Stromal cell of bone marrow (primary cell): ENCODE measurements at places on chromosomes 4 and X.

- DNase-seq: no peak
Observed at GRCh38 chr4:148061141-148061481, 329.2 kb downstream of the ARHGAP10 start.

DNA sequence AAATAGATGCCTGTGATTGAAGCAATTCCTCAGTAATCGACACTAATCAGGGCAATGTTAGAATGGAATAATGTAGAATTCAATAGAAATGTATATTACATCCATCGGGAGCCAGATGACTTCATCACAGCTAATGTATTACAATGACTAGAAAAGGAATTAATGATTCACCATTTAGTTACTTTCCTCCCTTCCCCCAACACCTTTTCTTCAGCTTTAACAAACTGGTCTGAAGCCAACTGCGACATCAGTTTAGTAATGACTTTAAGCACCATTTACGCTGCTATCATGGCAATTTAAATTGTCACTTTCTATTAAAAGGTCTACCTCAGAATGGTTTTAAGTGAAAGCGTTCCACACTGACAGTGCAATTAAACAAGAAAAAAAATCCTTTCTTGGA lies 45.1 kb downstream of the SUPT20HL2 start:
- DNase-seq: no peak

DNA sequence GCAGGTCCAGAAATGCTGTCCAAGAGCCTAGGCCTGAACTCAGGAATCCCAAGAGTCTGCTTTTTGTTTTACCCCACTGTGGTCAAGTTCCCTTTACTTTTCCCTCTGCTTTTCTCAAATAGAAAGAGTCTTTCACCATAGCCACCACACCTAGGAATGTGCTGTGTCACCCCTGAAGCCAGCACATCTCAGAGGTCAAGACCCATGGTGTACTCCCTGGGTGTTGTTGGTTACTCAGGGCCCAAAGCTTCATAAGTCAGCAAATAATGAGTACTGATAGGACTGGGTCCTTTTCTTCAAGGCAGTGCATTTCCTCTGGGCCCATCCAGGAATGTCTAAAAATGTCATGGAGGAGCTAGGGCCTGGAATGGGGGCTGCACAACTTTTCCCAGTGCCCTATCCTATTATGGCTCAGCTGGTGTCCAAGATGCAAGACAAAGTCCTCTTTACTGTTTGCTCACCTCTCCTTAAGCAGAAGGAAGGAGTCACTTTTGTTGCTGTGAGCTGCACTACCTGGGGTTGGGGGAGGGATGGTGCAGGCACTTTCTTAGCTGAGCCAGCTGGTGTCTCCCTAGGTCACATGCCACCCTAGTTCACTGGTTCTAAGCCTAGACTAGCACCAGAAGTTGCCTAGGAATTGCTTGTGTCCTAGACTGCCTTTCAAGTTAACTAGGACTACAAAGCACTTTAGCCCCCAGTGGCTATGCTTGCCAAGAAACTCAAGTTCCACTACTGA lies 62.4 kb upstream of the RXFP1 start:
- DNase-seq: no peak

DNA sequence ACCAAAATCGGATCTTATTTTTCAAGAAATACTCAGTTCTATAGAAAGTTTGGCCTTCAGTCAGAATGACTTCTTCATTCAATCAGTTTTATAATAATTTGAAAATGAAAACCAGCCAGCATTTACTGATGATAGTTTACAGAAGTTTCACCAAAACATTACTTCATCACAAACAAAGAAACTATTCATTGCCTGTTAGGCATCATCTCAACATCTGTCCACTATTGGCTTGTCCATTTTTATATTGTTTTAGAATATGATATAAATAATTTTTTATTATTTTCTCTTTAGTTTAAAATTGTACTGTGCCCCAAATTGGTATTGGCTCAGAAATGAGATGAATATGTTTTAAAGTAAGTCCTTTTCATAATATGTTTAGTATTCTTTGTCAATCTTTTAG lies 38.4 kb downstream of the FAT4 start:
- no peak for DNase-seq

GRCh38 chr4:165709973-165710526 lies 163.0 kb upstream of the TLL1 start:
- DNase-seq: no peak

GRCh38 chrX:11461201-11462001 lies 168.2 kb downstream of the AMELX start:
- DNase-seq: no peak

- DNase-seq: no peak
Observed at GRCh38 chr4:107993969-107994368, 4.3 kb downstream of the HADH start.

- no peak for DNase-seq
Observed at GRCh38 chr4:138329506-138330070, 87.4 kb upstream of the SLC7A11 start.

DNA sequence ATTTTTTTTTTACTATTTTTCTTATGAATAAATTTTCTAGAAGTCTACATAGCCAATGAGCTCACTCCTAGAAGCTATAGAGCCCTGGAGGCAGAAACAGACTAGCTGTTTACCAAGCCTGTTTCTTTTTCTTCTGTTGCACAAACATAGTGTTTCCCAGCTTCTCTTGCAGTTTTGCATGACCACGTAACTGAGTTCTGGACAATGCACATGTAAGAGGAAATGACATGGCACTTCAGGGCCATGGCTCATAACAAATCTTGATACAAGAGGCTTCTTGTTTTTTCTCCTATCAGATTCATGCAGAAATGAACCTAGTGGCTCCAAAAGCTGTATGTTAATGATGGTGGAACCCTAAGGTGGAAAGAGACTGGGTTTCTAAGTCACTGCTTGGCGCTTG lies 127.4 kb downstream of the ZNF330 start:
- DNase-seq: no peak

DNA sequence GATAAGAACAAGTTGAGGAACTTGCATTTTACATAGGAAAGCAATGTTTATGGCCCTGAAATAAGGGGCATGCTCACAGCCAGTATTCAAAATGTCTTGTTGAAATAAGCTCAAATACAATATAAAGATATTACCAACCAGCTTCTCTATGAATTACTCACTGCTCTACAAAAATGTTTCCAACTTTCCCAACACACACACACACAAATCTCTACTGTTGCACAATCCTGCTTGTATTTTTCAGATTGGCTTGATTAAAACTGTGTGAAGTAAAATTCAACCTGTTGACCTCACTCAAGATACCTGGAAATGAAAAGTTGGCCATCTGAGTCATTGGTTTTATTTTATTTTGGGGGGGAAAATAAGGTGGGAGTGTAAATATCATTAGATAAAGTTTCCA lies 128.6 kb downstream of the CHIC2 start:
- peak; percentile 51 for DNase-seq

GRCh38 chr4:5517372-5517771 lies 191.0 kb downstream of the EVC2 start:
- DNase-seq: no peak

- DNase-seq: no peak
Observed at GRCh38 chr4:83335701-83336100, 1.1 kb upstream of the HPSE start.

GRCh38 chr4:90950385-90950841 lies 823.2 kb downstream of the CCSER1 start:
- no peak for DNase-seq

- no peak for DNase-seq
Observed at GRCh38 chr4:14478504-14478903, 523.8 kb upstream of the CPEB2 start.

DNA sequence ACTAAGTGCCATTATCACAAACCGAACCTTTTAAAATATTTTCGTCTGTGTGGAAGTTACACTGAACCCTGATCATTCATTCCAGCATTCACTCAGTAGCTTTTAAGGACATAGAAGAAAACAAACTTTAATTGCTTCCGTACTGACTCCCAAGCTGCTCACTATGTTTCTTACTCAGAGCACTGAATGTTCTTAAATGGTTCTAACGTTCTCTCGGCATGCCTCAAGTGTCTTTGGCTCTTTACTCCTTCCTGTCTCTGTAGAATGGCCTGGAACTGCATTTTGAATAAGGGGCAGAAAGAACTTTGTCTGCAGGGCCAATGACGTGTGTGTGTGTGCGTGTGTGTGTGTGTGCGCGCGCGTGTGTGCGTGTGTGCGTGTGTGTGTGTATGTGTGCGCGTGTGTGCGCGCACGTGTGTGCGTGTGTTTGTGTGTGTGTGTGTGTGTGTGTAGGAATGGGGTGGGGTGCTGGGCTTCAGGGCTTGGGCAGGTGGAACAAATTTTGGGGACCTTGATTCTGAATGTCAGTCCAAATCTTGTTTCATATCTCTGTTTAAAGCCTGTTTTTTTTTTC lies 50.5 kb upstream of the PAQR3 start:
- no peak for DNase-seq

GRCh38 chrX:103398421-103398864 lies 22.1 kb downstream of the BEX3 start:
- peak; percentile 81 for DNase-seq

DNA sequence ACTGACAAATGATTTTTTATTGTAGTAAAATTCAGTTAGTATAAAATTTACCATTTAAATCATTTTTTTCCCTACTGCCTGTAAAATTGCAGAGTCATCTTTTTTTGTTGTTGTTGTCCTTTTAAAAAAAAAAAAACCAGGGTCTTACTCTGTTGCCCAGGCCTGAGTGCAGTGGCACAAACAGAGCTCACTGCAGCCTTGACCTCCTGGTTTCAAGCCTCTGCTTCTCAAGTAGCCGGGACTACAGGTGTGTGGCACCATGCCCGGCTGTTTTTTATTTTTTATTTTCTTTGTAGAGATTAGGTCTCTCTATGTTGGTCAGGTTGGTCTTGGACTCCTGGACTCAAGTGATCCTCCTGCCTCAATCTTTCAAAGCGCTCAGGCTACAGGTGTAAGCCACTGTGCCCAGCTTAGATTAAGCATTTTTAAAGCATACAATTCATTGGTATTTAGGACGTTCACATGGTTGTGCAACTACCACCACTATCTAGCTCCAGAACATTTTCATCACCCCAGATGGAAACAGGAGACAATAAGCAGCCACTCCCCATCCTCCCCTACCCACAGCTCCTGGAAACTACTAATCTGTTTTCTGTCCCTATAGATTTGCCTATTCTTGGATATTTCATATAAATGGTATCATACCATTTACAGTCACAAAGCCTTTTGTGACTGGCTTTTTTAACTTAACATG lies 59.7 kb upstream of the PGRMC2 start:
- no peak for DNase-seq

GRCh38 chrX:65846974-65847373 lies 179.5 kb downstream of the MSN start:
- no peak for DNase-seq
